ENCODE measurements at places on chromosomes 2 and 18. TPM values are rescaled to one million over a fixed set of nuclear protein-coding genes. Genes with fewer than 3 reads are reported as not detected.

DNA sequence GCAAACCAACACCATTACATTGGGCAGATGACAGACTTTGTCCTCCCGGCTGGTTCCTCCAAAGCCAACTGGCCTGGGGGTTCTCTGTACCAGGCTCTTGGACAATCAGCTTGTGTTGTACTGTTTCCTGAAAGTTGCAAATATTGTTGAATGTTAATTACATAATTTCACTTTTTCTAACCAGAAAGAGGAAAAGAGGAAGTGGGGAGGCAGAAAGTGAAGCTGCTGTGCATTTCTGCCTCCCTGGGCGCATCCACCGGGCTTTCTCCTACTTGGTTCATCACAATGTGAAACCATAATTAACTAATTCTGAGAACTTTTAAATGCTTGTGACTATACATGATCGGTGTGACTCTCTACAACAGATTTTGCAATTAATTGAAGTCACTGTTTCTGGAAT, 10.1 kb downstream of the TWIST2 start:
- H3K4me1 ChIP-seq: no peaks in the 10 kb centered on the region
- H3K4me3 ChIP-seq: no peak overlapping the region

DNA sequence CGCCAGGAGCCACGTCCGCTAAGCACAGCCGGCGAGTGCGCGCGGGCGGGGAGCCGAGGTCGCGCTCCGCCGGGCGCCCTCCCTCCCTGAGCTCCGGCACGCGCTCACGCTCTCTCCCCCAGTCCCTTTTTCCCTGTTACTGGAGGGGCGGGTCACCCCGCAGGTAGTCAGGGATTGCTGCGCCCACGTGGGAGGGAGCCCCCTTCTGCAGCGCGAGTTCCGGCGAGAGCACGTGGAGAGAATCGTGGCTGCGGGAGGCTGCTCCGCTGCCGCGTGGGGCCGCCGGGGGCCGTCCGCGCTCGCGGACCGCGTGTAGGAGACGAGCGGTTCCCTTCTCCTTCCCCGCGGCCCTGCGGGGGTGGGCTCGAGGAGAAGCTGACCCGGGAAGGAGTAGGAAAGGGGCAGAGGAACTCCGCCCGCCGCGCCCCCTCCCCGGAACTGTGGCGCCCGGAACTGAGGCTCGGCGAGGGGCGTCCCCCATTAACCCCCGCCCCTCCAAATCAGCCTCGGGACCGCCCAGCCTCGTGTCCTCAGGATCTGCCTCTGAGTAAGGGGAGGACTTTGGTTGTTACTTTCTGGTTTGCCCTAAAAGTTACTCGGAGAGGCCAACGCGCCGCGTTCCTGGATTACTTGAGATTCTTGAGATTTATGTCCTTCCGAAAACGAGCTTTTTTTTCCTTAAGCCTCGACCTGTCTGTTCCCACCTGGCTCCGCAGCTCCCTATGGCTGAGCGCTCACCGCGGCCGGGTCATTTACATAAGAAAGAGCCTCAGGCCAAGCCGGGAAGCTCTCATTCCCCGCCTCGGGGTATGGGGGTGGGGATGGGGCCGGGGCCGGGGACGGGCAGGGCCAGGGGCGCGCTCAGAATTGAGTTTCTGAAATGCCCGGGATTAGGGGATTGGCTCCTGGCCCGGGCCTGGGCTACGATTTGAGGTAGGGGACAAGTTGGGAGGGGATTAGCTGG, 1.1 kb downstream of the HK2 start:
- H3K36me3 ChIP-seq: peaks cover 44% of the 10 kb centered on the region
- DNase-seq: peak; percentile 73
- H3K4me3 ChIP-seq: peak overlapping the region; percentile 84
- peak overlapping the region; percentile 87 for H3K27ac ChIP-seq

- no peak for DNase-seq
- H3K4me1 ChIP-seq: no peaks in the 10 kb centered on the region
Observed at GRCh38 chr2:188937228-188938220, 36.6 kb upstream of the COL3A1 start.

GRCh38 chr2:121266543-121267106, 18.4 kb downstream of the TFCP2L1 start:
- H3K36me3 ChIP-seq: peaks cover 10% of the 10 kb centered on the region
- peaks cover 28% of the 10 kb centered on the region for H3K4me1 ChIP-seq
- H3K4me3 ChIP-seq: no peak overlapping the region
- H3K27ac ChIP-seq: peak overlapping the region; percentile 6
- DNase-seq: peak; percentile 35

GRCh38 chr18:13465124-13465446, 246.5 kb downstream of the LDLRAD4 start:
- H3K27me3 ChIP-seq: peaks cover 45% of the 10 kb centered on the region
- DNase-seq: no peak
- no peak overlapping the region for H3K27ac ChIP-seq
- H3K4me1 ChIP-seq: no peaks in the 10 kb centered on the region
- no peaks in the 10 kb centered on the region for H3K36me3 ChIP-seq

DNA sequence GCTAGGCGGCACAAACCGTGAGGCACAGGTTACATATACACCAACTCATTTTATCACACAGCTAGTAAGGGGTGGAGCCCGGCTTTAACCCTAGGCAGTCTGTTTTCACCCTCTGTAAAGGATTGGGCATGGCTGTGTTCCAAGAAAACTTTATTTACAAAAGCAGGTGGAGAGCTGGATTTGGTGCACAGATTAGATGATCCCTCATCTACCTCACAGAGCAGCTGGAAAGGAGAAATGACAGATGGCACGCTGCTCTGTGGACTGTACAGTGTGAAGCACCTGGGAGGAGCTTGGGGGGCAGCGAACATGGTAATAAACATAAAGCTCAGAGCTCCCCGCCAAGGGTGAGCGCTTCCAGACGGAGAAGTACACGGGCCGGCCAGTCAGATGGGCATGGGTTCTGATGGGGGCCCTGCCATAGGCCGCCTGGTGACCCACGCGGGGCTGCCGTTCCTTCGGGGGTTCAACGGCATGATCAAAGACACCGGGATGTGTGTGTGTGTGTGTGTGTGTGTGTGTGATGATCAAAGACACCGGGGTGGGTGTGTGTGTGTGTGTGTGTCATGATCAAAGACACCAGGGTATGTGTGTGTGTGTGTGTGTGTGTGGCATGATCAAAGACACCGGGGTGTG, 862 bp upstream of the TMEM177 start:
- peak; percentile 31 for DNase-seq
- H3K4me3 ChIP-seq: peak overlapping the region; percentile 87
- peaks cover 26% of the 10 kb centered on the region for H3K4me1 ChIP-seq
- H3K27me3 ChIP-seq: no peaks in the 10 kb centered on the region

GRCh38 chr18:62105376-62105775, 81.5 kb downstream of the PIGN start:
- no peak overlapping the region for H3K4me3 ChIP-seq
- H3K4me1 ChIP-seq: no peaks in the 10 kb centered on the region
- H3K27ac ChIP-seq: no peak overlapping the region
- no peak for DNase-seq
- H3K27me3 ChIP-seq: no peaks in the 10 kb centered on the region

- no peaks in the 10 kb centered on the region for H3K27me3 ChIP-seq
- H3K4me3 ChIP-seq: no peak overlapping the region
- H3K36me3 ChIP-seq: peaks cover 7% of the 10 kb centered on the region
- H3K4me1 ChIP-seq: no peaks in the 10 kb centered on the region
- no peak overlapping the region for H3K27ac ChIP-seq
Observed at GRCh38 chr2:158963071-158963470, 5.4 kb upstream of the TANC1 start.

DNA sequence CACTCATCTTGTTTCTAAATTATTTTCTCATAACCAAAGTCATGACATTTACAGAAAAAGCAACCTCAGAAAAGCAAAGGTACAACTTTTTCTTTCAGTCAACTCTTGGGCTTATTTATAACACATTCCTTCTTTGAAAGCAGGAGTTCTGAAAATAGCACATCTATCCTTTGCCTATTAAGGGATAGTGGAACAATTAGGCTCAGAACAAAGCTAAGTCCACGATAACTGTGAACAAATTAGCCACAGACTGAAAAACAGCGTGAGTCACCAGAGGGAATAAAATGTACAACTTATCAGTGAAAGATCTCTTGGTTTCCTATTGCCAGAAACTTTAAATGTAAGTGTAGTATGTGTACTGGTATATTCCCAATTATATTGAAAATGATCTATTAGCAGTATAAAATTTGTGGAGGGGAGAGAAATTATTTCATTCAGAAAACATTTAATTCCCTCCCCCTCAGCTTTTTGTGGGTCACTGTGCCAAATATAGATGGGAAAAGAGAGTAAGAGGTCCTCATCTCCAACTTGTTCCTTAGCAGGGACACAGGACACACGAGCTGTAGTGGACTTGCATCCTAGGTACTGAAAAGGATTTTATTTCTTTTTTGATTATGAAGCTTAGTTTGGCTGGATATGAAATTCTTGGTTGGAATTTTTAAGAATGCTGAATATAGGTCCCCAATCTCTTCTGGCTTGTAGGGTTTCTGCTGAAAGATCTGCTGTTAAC, 15.4 kb upstream of the MATN3 start:
- no peak overlapping the region for H3K27ac ChIP-seq
- no peak overlapping the region for H3K4me3 ChIP-seq
- H3K36me3 ChIP-seq: peaks cover 37% of the 10 kb centered on the region
- no peak for DNase-seq

- no peak for DNase-seq
- H3K4me3 ChIP-seq: no peak overlapping the region
- peaks cover 40% of the 10 kb centered on the region for H3K27me3 ChIP-seq
- no peaks in the 10 kb centered on the region for H3K36me3 ChIP-seq
- no peaks in the 10 kb centered on the region for H3K4me1 ChIP-seq
- H3K27ac ChIP-seq: no peak overlapping the region
Observed at GRCh38 chr18:13496691-13497281, 229.6 kb downstream of the FAM210A start.

DNA sequence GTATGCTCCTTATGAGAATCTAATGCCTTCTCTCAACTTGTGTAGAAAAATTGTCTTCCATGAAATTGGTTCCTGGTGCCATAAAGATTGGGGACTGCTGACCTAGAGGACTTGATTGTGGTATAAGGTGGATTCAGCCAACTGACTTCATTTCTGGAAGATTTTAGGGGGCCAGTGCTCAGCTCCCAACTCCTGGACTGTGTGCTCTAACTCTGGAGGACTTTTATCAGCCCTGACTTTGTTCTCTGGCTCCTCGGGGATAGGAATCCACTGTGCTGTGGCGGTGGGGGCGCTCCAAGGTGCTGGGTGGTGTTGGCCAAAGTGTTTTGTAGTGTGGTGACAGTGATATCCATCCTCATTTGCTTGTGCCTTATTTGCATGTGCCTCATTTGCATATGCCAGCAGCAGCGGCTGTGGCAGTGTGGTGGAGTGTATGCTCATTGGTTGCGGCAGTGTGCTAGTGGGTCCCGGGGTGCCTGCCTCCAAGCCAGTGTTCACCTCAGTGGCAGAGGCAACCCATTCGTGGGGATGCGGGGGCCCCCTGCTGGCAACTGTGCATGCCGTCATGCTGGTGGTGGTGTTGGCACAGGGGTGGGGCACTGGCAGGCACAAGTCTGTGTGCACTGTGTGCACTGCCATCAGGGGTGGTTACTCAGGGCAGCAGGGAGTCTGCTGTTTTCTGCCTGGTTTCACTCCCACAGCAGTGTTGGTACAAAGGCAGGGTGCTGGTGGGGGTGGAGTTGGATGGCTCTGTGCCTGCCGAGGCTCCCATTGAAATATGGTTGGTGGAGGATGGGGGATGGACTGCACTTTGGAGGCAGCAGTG, 19.6 kb downstream of the EHBP1 start:
- no peaks in the 10 kb centered on the region for H3K27me3 ChIP-seq
- peaks cover 47% of the 10 kb centered on the region for H3K4me1 ChIP-seq
- peak overlapping the region; percentile 35 for H3K27ac ChIP-seq
- no peak overlapping the region for H3K4me3 ChIP-seq
- H3K36me3 ChIP-seq: peaks cover 14% of the 10 kb centered on the region

GRCh38 chr2:65960953-65961352, 474.0 kb upstream of the MEIS1 start:
- DNase-seq: no peak
- no peaks in the 10 kb centered on the region for H3K4me1 ChIP-seq
- H3K27me3 ChIP-seq: peaks cover 17% of the 10 kb centered on the region
- no peak overlapping the region for H3K27ac ChIP-seq

DNA sequence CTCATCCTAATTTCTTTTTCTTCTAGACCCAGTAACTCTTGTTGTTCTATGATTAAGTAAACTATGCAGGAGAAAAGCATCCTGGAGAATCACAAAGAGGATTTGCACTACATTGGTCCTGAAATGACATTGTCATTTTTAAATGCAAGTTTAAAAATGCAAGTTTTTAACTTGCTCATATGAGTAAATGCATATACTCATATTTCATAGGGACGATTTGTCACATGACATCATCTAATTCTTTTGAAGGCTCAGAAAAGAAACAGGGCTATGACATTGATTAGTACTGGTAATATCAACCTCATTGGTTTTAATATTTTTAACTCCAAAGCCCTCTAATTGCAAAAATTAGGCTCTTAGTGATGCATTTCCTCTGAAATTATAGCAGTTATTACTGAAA, 324.4 kb downstream of the LRRTM1 start:
- DNase-seq: no peak
- H3K27ac ChIP-seq: no peak overlapping the region
- H3K4me1 ChIP-seq: no peaks in the 10 kb centered on the region
- H3K27me3 ChIP-seq: no peaks in the 10 kb centered on the region
- no peak overlapping the region for H3K4me3 ChIP-seq

- H3K4me1 ChIP-seq: peaks cover 55% of the 10 kb centered on the region
- no peak for DNase-seq
- H3K4me3 ChIP-seq: peak overlapping the region; percentile 55
- H3K27me3 ChIP-seq: no peaks in the 10 kb centered on the region
- peaks cover 87% of the 10 kb centered on the region for H3K36me3 ChIP-seq
Observed at GRCh38 chr2:84959566-84960506, 11.1 kb upstream of the KCMF1 start.

GRCh38 chr2:127153691-127154158, 46.8 kb upstream of the BIN1 start:
- H3K4me3 ChIP-seq: no peak overlapping the region
- no peaks in the 10 kb centered on the region for H3K36me3 ChIP-seq
- DNase-seq: peak; percentile 44
- peaks cover under 1% of the 10 kb centered on the region for H3K27me3 ChIP-seq

GRCh38 chr18:76494231-76495005, 624 bp downstream of the ZNF516 start:
- H3K27ac ChIP-seq: peak overlapping the region; percentile 91
- H3K27me3 ChIP-seq: no peaks in the 10 kb centered on the region
- no peak for DNase-seq
- peak overlapping the region; percentile 89 for H3K4me3 ChIP-seq
- peaks cover 62% of the 10 kb centered on the region for H3K36me3 ChIP-seq

The CNOT9 gene
- 54.2 TPM for total RNA-seq

The ELOA2 gene
- total RNA-seq: not detected
